Effector CD8-positive, alpha-beta T cell (primary cell): ENCODE measurements at places on chromosomes 6 and 20.

- DNase-seq = no peak
These were observed 25.3 kb downstream of the NKX2-4 start for GRCh38 chr20:21372016-21372415.

- no peak for DNase-seq
These were observed 90.1 kb upstream of the PREP start for GRCh38 chr6:105492706-105493673.

DNA sequence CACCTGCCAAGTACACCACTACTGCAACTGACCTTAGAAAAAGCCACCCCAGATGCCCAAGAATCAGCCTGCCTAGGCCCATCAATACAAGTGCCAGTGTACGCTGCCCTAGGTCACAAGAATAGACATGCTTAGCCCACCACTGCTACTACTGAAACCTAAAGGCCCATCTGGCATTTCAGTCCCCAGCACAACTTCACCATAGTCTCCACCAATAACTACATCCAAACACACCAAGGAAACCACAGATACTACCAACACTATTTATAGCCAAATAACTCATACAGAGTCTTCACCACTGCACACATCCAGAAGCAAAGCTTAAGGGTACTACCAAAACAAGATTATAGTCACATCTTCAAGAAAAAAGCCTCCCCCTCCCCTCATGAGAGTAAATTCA, 28.2 kb downstream of the TREML4 start:
- no peak for DNase-seq

- DNase-seq = no peak
These were observed 29.0 kb downstream of the HDGFL1 start for GRCh38 chr6:22598339-22598738.

GRCh38 chr6:44494011-44494501, 106.5 kb downstream of the CDC5L start:
- no peak for DNase-seq

DNA sequence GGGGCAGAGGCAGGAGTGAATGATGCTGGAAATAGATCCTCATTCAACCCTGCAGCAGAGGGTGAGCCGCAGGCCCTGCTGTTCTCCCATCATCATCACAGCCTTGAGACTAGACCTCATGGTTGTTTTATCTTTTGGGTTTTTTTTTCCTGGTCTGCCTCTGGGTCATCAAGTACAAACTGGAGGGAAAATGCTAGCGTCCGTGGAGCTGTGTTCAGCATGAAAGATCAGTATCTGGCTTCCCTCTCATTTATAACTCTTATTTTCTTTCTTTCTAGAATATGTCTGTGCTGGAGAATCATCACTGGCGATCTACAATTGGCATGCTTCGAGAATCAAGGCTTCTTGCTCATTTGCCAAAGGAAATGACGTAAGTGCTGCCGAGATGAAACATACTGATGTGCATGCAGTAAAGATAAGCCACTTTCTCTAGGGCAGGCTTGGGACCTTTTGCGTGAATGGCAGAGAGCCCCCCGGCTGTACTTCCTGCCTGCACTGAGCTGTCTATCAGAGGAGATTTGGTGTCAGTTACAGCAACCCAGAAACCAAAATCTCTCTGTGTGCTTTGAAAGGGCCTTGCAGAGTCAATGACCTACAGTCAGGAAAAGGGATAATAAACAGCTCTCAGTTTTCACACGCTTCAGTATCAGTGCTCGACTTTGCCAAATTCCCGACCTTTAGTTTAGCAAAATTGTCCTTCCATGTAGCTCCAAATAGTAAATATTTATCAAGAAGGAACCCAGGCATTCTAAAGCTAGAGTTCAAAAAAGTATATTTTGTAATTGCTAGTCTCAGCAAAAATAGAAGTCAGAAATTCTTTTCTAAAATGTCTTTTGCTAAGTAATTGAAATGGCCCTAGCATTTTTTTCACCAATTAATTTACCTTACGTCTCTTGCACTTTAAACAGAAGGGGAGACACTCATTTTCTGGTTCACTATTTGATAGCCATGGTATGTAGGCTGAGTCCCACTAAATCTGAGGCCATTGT, 76.3 kb downstream of the MTFR2 start:
- no peak for DNase-seq

GRCh38 chr20:60097285-60097684, 139.1 kb downstream of the CDH26 start:
- no peak for DNase-seq

DNA sequence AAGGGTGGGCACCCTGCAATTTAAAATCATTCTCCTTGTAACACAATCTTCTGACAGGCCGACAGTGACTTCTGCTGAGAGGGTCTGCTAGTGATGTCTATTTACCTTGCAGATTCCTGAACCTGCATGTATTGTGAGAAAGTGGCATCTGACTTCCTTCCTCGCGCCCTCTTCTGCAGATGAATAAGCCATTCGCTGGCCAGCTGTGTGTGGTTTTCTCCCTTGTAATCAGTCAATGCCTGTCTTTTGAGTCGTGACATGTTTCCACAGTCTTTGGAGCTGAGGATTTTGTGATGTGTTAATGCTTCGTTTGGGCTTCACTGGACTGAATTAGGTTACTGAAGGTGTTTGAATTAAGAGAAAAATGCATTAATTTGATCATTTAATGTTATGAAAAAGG, 125.3 kb downstream of the GRM1 start:
- no peak for DNase-seq

GRCh38 chr6:77812304-77812703, 159.5 kb downstream of the MEI4 start:
- no peak for DNase-seq

DNA sequence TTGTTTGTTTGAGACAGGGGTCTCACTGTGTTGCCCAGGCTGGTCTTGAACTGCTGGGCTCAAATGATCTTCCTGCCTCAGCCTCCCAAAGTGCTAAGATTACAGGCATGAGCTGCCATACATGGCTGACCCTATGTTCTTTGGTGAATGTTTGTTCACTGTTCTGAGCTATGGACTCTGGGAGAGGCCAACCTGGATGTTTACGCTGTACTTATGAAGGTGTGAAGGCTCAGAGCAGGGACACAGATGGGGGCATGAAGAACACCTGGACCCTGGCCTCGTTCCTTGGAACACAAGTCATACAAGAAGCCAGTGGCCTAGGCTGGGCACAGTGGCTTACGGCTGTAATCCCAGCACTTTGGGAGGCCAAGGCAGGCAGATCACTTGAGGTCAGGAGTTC, 21.1 kb upstream of the CD24 start:
- no peak for DNase-seq

DNA sequence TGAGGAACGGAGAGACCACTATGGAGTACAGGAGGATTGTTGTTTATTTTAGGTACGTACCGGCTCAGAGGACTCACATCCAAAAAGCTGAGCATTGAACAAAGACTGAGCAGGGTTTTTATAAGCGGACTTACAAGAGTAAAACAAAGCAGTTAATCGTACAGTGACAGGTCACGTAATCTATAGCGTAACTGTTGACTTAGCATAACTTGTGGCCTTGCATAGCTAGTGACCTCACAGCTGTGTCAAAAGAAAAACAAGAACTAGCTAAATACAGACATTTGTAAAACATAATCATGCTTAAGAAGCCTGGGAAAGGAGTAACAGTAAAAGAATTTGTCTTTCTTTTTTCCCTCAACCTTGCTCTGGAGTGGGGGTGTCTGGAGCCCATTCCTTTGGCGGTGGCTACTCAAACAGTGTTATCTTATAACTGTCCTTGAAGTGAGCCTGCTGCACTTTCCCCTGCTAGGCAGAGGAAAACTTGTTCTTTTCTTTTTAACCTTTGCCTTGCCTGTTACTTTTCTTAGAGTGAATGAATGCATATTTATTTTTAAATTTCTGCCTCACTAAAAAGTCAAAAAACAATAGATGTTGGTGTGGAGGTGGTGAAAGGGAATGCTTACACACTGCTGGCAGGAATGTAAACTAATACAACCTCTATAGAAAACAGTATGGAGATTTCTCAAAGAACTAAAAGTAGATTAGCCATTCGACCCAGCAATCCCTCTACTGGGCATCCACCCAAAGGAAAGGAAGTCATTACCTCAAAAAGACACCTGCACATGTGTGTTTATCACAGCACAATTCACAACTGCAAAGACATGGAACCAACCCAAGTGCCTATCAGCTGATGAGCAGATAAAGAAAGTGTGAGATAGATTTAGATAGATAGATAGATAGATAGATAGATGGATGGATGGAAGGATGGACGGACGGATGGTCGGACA, 109.0 kb downstream of the TAF4 start:
- DNase-seq = no peak

DNA sequence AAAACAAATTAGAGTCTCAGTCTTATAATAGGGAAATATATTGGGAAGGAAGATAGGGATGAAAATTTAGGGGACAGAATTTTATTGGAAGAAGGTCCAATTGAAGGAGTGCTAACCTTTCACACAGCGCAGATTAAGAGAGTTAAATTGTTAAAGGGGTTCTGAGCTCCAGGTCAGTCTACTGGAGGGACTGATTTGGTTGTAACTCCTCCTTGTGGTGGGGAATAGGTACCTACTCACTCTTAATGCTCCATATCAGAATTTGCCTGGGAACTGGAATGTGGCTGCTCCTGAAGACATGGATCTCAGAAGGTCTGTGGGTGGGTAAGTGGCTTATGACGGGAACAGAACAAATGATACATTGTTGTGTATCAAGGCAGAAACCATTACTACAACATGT, 143.5 kb downstream of the FLRT3 start:
- DNase-seq = no peak

GRCh38 chr6:52904562-52905279, 4.8 kb downstream of the GSTA3 start:
- no peak for DNase-seq

DNA sequence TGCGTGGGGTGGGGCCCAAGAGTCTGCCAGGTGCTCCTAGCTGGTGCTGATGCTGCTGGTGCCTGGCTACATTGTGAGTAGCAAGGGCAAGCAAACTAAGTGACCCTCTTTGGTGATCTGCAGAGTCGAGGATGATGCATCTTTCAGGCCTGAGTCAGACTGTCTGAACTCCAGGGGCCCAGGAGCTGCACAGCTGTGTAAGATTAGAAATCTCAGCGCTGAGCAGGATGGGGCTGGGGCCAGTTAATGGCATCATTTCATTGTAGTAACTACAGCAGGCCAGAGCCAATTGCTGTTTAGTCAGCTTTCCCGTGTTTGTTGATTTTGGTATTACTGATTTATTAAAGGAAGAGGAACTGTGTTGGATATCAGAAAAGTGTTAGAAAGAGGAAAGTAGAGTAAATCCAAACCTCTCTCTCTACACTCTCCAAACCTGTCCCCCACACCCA, 365.2 kb downstream of the PAX1 start:
- DNase-seq = no peak

GRCh38 chr6:145690969-145691368, 44.4 kb downstream of the EPM2A start:
- no peak for DNase-seq

DNA sequence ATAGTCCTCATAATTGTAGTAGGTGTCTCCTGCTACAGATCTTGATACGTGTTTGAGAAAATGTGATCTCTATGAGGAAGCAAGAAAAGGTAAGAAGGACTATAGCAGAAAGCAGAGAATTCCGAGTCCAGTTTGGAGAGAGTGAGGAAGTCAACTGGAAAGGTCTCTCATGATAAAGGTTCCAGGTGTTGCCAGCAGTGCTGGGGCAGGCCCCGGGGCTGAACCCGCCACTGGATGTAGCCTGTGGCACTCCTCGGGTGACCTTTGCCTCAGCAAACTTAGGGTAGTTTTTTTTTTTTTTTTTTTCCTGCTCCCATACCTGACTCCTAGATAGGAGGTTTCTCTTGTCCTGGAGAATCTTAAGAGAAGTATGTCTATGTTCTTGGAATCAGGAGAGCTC, 62.8 kb downstream of the FAM120B start:
- no peak for DNase-seq

- DNase-seq = no peak
These were observed 33.5 kb downstream of the NEDD9 start for GRCh38 chr6:11198663-11199603.

DNA sequence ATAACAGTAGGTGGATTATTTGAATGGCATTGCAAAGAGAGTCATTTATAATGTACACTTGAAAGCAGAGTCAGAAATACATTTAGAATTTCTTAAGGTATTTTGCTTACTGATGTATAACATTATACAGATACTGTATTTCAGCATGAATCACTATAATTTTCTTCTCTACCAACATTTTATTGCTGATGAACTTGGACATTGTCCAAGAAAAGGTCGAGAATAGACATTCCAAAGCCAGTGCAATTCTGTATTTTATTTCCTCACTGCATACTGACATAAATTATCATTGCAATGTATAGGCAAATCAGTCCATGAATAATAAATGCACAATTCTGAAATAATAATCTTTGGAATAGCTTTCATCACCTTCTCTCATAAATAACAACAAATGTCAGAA, 1420.0 kb upstream of the EYS start:
- DNase-seq = no peak

GRCh38 chr6:95431637-95432228, 145.6 kb upstream of the MANEA start:
- DNase-seq = no peak

- no peak for DNase-seq
These were observed 54.6 kb downstream of the FARS2 start for GRCh38 chr6:5315881-5316280.

GRCh38 chr6:24140591-24140990, 14.6 kb downstream of the NRSN1 start:
- DNase-seq = no peak

- peak; percentile 10 for DNase-seq
These were observed 1.4 kb downstream of the CLIC1 start for GRCh38 chr6:31734821-31735406.

DNA sequence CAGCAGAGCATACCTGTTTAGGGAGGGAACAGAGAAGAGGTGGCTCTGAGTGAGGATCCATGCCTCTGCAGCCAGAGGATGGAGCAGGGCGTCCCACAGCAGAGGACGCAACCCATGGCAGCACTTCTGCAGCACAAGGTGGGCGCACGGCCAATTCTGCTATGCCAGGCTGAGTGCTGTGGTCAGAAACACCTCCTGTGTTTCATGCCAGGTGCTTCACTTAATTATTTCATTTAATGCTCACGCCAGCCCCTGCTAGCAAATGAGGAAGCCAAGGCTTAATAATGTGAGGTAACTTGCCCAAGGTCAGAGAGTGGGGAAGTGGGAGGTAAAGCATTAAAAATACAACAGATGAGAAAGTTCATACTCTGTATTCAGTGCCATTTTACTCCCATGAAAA, 68.5 kb upstream of the PTGIS start:
- no peak for DNase-seq

GRCh38 chr6:71333697-71334096, 45.1 kb downstream of the OGFRL1 start:
- no peak for DNase-seq

GRCh38 chr20:47020231-47020630, 125.6 kb downstream of the EYA2 start:
- no peak for DNase-seq

- peak; percentile 24 for DNase-seq
These were observed 10.5 kb downstream of the SYTL3 start for GRCh38 chr6:158660333-158660754.

GRCh38 chr6:148963738-148964137, 216.9 kb downstream of the UST start:
- DNase-seq = no peak

- DNase-seq = no peak
These were observed 44.1 kb downstream of the TMEM14B start for GRCh38 chr6:10791673-10792072.
